ENCODE measurements at places on chromosomes 16 and 17. TPM values are rescaled to one million over a fixed set of nuclear protein-coding genes. Genes with fewer than 3 reads are reported as not detected.

The ZNHIT3 gene
- 46.5 TPM for total RNA-seq

The LAT gene
- total RNA-seq: 206 TPM

DNA sequence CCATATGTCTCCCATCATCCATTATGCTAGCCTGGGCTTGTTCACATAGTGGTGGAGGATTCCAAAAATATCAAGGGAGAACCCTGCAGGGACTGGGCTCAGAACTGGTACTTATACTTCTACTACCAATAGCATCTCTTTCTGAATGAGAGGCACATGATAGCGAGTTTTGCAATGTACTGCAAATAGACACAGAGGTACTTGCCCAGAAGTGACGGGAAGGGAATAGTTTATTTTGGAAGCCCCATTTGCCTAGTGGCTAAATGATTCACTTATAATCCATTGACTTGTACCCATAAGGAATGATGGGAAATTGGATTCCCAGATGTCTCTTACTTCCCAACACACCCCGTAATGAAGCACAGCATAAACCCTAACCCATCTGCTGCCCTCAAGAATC lies 124.8 kb upstream of the ERCC4 start:
- H3K36me3 ChIP-seq: no peaks in the 10 kb centered on the region
- H3K4me1 ChIP-seq: no peaks in the 10 kb centered on the region
- no peak overlapping the region for H3K4me3 ChIP-seq

DNA sequence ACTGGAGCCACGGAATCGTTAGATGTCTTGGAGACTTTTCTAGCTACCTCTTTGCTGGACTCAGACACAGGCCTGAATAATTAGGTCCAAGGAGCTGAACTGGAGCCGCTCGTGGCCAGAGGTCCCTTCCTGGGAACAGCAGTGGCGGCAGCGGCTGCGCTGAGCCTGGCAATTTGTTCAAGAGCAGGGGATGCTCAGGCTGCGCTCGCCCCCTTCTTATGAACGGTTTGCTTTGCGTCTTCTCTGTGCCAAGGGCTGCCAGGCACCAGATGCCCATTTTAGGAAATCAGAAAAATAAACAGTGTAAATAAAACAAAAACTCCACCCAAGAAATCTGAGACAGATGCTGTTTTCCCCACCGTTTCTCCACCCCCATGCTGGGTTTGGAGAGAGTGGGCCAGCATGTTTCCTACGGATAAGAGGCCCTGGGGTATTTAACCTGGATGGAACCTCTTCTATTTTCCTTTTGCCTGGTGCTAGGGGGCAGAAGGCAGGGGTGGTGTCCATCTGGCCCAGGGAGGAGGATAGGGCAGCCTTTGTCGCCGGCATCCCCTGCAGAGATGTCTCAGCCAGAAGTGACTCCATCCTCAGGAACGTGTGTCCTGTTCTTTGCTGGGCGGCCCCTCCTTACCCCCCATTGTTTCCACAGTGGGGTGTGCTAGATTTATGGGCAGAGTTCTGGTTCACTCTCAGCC lies 163.4 kb downstream of the SEC14L1 start:
- DNase-seq: no peak
- no peak overlapping the region for H3K4me3 ChIP-seq
- H3K27me3 ChIP-seq: no peaks in the 10 kb centered on the region
- no peaks in the 10 kb centered on the region for H3K36me3 ChIP-seq
- H3K4me1 ChIP-seq: no peaks in the 10 kb centered on the region
- no peak overlapping the region for H3K27ac ChIP-seq

- H3K4me3 ChIP-seq: no peak overlapping the region
- H3K27me3 ChIP-seq: no peaks in the 10 kb centered on the region
- H3K36me3 ChIP-seq: peaks cover 30% of the 10 kb centered on the region
- no peak for DNase-seq
These were observed 31.5 kb upstream of the C16orf95 start for GRCh38 chr16:87348616-87349157.

GRCh38 chr16:46812781-46813540 lies 18.0 kb downstream of the C16orf87 start:
- no peaks in the 10 kb centered on the region for H3K27me3 ChIP-seq
- H3K36me3 ChIP-seq: peaks cover 31% of the 10 kb centered on the region
- DNase-seq: no peak
- no peak overlapping the region for H3K4me3 ChIP-seq
- peak overlapping the region; percentile 64 for H3K27ac ChIP-seq
- H3K4me1 ChIP-seq: peaks cover 41% of the 10 kb centered on the region

- H3K27ac ChIP-seq: no peak overlapping the region
- peaks cover 11% of the 10 kb centered on the region for H3K36me3 ChIP-seq
- DNase-seq: no peak
- H3K4me3 ChIP-seq: no peak overlapping the region
These were observed 37.7 kb upstream of the PHLPP2 start for GRCh38 chr16:71762186-71762585.

DNA sequence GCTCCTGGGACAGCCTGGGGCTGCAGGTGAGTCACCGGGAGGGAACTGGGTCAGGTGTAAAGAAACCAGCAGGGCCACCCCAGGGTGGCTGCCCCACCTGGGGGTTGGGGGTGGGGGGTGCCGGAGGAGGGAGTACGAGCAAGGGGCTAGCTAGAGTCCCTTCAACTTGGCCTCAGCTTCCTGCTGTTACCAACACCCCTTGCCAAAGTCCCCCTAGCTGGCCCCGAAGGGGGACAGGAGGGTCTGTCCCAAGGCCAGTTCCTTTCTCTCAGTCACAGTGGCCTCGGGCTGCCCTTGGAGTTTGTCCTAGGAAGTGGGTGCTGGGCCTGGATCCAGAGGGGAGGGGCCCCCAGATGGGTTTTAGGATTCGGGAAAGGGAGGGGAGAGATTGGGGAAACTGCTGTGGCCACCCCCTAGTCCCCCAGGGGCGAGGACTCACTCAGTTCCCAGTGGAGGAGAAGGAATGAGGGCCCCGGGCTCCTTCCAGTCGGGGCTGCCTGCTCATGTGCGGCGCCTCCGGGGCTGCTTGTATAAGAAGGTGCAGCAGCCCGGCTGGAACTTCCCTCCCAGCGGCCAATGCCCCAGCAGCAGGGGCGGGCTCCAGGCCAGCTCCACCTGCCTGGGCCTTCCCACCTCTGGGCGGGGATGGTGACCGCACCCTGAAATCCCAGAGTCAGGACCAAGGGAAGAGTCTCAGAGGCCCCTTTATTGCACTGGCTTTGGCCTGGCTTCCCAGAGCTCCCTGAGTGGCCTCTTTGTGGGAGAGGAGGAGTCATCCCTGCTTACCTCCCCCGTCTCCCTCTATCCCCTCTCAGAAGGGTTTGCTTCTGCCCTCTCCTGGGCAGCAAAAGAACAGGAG lies 7.3 kb downstream of the ARHGAP27 start:
- H3K4me3 ChIP-seq: no peak overlapping the region
- DNase-seq: no peak
- H3K4me1 ChIP-seq: peaks cover 10% of the 10 kb centered on the region
- peaks cover 6% of the 10 kb centered on the region for H3K27me3 ChIP-seq
- no peak overlapping the region for H3K27ac ChIP-seq
